ENCODE measurements at places on chromosomes 7 and 10.
A peak's percentile ranks its signal among the peaks of the same experiment; 100 is the strongest.

GRCh38 chr7:105044449-105045070 lies 30.6 kb downstream of the KMT2E start:
- no peak for DNase-seq

GRCh38 chr7:135508883-135509588 lies 866 bp downstream of the CNOT4 start:
- peak; percentile 43 for DNase-seq

- no peak for DNase-seq
Measured at GRCh38 chr7:76259124-76260093, 43.1 kb upstream of the HSPB1 start.

- no peak for DNase-seq
Measured at GRCh38 chr7:33842150-33842549, 63.2 kb upstream of the BMPER start.

DNA sequence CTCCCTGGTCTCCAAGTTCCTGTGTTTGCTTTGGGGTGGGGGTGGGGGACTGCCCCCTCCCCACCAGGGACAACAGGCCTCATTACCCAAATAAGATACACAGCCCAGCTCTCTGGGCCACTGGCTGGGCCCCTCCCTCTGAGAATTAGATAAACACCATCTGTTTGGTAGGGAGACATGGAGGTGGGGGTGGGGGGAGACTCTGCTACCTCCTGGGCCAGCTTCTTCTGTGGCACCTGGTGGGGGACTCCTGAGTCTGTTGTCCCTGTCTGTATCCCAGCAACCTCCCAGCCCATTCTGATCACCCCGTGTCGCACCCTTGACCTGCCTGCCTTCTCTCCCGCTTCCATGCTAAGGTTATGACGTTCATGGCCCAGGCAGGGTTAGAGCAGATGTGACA lies 5.8 kb downstream of the MLXIPL start:
- no peak for DNase-seq

- no peak for DNase-seq
Measured at GRCh38 chr10:119536508-119537025, 6.0 kb downstream of the RGS10 start.

DNA sequence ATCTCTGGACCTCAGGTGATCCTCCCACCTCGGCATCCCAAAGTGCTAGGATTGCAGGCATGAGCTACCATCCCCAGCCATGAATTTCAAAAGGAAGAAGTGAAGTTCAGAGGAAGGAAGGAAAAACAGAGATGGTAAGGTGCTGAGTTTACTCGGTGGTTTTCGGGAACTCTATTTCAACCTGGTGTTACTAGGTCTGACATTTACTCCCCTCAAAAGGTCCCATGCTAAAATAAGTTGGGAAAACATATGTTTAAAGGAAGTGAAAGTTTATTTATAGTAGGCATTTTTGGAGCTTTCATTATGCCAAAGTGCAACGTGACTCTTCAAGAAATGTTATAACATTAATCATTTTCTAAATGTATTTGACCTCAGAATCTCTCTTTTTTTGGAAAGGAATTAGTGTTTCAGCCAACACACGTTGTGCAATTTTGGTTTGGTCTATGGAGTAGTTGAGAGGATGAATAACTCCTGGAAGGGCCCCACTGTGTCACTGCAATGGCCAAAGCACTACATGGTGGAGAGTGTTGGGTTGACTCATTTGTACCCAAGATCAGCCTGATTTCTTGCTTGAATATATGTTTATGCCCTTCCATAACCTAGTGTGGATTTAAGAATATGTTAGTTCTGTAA lies 114.7 kb upstream of the FAM171A1 start:
- DNase-seq = no peak

- DNase-seq = peak; percentile 74
Measured at GRCh38 chr7:25288556-25289307, 60.4 kb upstream of the NPVF start.

DNA sequence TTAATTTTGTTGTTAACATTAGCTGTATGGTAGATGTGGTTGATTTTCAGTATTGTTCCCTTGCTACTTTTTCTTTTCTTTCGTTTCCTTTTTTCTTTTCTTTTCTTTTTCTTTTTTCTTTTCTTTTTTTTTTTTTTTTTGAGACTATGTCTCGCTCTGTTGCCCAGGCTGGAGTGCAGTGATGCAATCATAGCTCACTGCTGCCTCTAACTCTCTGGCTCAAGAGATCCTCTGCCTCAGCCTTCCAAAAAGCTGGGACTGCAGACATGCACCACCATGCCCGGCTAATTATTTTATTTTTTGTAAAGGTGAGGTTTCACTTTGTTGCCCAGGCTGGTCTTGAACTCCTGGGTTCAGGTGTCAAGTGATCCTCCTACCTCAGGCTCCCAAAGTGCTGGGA lies 14.4 kb downstream of the SLC26A3 start:
- DNase-seq = no peak

GRCh38 chr7:69700331-69700730 lies 102.1 kb downstream of the AUTS2 start:
- DNase-seq = no peak

All from globus pallidus (tissue), 1 donor.